ENCODE measurements at places on chromosomes 7 and 10.

DNA sequence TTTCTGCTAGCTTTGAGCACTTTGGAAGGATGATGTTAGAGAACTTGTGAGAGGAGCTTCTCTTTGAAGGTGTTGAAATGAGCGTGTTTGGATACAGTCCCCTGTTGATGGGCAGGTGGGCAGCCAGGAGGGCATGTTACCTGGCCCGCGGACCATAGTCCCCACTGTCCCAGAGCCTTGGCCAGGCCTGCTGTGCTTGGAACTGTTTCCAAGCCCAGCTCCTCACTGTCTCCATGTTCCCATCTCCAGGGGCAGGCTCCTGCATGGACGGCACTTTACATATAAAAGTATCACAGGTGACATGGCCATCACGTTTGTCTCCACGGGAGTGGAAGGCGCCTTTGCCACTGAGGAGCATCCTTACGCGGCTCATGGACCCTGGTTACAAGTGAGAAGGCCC, 27.2 kb upstream of the TRIM8 start:
- no peak for DNase-seq

- no peak for DNase-seq
These were observed 24.1 kb upstream of the MINDY3 start for GRCh38 chr10:15884447-15884846.

- no peak for DNase-seq
These were observed 168.3 kb downstream of the SLIT1 start for GRCh38 chr10:97017474-97017903.

DNA sequence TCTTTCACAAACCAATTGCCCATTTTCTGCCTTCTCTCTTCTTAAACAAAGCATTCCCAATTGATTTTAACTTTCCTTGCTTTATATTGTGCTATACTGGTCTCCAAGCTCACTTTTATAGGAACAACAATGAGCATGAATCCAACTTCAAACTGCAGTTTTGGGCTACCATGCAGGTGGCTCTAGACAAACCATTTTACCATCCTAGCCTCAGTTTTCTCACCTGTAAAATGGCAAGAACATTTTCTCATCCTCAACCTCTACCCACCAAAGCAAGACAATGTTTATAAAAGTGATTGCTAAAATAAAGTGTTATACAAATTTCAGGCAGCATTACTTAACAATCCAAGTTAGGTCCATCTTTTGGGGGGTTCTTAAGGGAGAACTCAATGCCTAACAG, 66.8 kb upstream of the ASAH2 start:
- no peak for DNase-seq

- DNase-seq: no peak
These were observed 59.7 kb downstream of the CAMK2B start for GRCh38 chr7:44265728-44266127.

- DNase-seq: no peak
These were observed 25.2 kb upstream of the PLXDC2 start for GRCh38 chr10:19791032-19791431.

- DNase-seq: no peak
These were observed 34.8 kb downstream of the LRRC4 start for GRCh38 chr7:127996253-127997071.

- DNase-seq: no peak
These were observed 32.9 kb downstream of the WIPI2 start for GRCh38 chr7:5222841-5223411.

GRCh38 chr7:74181821-74182220, 7.7 kb downstream of the EIF4H start:
- DNase-seq: no peak

DNA sequence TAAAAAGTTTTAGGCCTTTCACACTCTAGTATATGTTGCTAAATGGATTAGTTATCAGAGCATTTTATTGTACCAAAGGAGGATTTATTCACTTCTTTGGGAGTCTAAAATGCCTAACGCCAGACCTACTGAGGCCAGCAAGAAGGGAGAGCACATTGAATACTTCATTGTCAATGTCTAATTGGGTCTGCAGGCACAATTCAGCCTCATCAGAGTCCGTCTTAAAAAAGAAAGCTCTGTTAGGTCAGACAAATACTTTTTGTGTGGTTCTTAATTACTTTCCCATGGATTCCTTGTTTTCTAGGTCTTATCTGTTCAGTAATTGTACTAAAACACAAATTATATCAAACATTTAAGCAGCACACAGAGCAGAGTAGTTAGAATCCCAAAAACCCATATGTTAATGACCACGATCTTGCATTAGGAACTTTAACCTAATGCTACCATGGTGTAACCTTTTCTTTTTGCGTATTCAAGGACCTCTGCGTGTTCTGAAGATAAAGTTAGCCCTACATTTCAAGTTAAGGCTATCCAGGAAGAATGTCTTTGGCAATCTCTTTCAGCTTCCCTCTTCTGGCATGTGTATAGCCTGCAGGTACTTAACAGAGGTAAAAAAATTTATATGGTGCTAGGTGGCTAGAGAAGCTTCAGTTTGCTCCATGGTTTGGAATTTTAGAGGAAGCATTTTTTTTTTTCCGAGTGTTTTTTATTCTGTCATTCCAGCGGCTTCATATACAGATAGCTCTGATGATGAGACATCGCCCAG, 45.7 kb upstream of the STRIP2 start:
- no peak for DNase-seq

DNA sequence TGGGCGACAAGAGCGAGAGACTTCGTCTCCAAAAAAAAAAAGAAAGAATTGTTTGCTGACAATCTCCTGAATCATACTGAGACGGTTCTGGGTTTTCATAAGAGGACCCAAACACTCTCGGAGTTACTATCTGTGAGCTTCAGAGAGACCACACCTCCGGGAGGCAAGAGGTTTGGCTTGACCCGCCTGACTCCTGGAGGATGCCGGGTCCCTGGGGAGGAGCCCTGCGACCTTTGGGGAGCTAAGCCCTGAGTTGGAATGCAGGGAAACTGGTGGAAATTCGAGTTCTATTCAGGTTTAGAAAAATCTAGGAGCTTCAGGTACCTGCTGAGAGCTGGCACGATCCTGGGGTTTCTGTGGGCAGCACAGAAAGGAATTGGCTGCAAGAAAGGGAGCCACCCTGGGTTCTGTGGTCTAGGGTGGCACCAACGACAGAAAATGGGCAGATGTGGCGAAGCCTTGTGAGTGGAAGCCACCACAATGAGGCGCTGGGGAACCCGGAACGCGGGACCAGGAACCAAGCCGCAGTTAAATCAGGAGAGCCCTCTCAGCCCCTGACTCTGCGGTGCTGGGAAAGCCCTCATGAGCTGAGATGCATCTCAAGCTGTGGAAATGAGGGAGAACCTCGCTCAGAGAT, 21.9 kb upstream of the GATAD1 start:
- no peak for DNase-seq

DNA sequence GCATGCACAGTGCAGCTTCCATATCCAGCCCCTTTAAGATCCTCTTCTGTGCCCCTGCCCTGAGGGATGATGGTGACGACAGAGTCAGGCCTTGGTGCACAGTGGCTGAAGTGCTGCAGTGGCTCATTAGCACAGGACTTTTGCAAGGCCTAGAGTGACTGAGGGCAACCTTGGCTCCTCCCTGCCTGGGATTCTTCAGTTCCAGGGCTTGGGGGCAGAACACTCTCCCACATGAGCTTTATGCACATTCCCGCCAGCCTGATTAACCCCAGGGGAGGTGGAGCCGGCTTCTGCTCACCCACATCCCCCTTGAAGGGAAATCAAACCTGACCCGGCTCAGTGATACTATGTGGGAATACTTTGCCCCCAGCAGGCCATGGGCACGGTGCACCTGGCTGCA, 253.4 kb downstream of the GALNT17 start:
- no peak for DNase-seq

- DNase-seq: no peak
These were observed 10.7 kb downstream of the NODAL start for GRCh38 chr10:70430493-70431445.

GRCh38 chr10:4436103-4436502, 389.9 kb upstream of the AKR1E2 start:
- no peak for DNase-seq

- no peak for DNase-seq
These were observed 257.7 kb upstream of the NFE2L3 start for GRCh38 chr7:25894002-25894901.

DNA sequence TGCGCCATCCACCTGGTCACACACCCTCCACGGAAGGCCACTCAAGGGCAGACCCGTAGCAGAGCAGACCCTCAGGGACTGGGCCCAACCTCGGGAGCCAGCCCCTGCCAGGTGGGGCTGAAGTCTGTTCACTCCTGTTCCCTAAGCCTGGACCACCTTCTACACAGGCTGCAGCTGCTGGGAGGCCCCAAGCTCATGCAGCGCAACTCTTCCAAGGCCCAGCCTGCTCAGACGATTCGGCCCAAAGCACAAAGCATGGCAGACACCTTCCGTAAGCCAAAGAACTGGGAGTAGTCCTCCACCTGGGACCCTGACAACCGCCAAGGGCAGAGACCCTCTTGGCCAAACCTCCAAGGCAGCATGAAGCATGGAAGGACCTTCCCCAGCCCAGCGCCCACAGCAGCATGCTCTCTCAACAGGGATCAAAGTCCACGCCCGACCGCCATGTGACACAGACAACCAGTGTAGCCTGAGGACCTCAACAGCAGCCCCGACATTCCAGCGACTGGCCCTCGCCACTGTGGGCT, 11.5 kb downstream of the SHH start:
- no peak for DNase-seq

DNA sequence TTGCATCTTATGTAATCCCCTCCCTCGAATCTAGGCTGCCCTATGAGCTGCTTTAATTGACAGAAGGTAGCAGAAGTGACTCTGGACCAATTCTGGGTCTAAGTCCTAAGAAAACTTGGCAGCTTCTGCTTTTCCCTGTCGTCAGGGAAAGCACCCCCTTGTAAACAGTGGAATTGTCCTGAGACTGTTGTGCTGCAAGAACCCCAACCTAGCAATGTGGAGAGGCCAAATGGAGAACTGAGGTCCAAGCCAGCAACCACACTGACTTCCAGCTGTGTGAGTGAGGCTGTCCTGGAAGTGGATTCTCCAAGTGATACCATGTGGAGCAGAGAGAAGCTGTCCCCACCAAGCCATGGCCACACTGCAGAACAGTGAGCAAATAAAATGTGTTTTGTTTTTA, 75.5 kb downstream of the ARHGAP22 start:
- DNase-seq: no peak
